Amniotic stem cell (primary cell): ENCODE measurements at places on chromosomes 13 and 19.

GRCh38 chr13:66887088-66887487 is 343.0 kb downstream of the PCDH9 start:
- DNase-seq: no peak

GRCh38 chr13:48151363-48152161 is 56.7 kb upstream of the MED4 start:
- no peak for DNase-seq

DNA sequence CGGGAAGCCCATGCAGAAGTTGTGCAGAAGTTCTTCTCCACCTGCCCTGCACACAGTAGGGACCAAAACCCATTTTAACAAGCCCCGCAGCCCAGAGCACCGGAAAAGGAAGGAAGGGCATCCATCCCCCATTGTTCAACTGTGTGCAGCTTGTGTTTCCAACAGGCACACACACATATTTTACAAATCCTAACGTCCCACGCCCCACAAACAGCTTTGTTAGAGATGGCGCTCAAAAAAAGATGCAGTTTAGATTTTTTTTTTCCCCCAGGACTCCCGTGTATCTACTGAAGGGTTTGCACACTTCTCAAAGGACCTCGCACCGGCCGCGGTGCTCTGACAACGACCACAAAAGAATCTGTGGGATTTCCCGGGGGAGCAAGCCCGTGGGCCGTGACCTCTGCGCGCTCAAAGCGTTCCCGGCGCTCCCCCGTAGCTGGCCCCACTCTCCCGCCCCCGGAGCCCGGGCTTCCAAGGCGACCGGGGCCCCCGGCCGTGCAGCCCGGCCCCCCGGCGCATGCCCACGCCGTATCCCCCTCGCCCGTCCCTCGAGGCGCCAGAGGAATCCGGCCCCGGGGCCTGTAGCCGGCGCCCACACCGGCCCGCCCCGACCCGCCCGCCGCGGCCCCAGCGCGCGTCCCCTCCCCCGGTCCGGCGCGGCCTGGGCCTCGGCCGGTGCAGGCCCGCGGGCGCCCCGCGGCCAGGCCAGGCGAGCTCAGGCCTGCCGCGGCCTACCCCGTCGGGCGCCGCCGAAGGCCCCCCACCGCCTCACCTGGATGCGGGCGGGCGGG is 523 bp downstream of the ELAVL1 start:
- DNase-seq: no peak

DNA sequence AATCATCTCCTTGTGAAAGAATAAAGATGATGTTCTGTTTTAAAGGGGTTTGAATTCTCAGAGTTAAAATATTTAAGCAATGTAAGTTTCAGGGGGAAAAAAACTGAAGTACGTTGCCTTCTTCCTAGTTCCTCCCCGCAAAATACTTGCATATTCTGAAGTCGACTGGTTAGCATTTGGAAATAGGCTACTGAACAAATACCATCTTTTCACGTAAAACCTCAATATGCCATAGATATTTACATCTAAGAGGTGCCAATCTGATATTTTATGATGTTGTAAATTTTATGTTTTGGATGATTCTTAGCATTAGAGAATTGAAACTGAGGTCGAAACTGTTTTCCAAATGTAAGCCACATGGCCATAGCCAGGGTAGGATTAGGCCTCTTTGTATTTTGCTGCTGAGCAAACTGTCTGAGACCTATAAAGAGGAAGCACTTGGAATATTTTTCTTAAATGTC is 138.3 kb downstream of the FLT1 start:
- DNase-seq: no peak

GRCh38 chr19:34402074-34402600 is 2.1 kb upstream of the PDCD2L start:
- no peak for DNase-seq

- DNase-seq: peak; percentile 89
These were observed 1.1 kb downstream of the MIDN start for GRCh38 chr19:1249298-1249989.

DNA sequence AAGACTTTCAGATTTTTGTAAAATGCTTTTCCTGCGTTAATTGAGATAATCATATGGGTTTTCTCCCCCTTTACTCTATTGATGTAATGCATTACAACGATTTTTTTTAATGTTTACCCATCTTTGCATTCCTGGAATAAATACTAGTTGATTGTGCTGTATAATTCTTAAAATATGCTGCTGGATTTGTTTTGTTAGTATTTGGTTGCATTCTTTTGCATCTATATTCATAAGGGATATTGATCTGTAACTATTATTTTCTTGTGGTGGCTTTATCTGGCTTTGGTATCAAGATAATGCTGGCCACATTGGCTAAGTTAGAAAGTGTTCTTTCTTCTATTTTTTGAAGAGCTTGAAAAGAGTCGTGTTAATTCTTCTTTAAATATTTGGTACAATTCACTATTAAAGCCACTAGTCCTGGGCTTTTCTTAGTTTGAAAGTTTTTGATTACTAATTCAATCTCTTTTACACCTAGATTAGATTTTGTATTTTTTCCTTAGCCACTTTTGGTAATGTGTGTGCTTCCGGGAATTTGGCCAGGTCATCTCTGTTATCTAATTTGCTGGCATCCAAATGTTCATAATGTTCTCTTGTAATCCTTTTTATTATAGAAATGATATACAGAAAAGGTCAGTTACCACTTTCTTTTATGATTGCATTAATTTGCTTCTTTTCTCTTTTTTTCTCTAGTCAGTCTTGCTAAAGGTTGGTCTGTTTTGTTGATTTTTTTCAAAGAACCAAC is 29.8 kb downstream of the KL start:
- no peak for DNase-seq

DNA sequence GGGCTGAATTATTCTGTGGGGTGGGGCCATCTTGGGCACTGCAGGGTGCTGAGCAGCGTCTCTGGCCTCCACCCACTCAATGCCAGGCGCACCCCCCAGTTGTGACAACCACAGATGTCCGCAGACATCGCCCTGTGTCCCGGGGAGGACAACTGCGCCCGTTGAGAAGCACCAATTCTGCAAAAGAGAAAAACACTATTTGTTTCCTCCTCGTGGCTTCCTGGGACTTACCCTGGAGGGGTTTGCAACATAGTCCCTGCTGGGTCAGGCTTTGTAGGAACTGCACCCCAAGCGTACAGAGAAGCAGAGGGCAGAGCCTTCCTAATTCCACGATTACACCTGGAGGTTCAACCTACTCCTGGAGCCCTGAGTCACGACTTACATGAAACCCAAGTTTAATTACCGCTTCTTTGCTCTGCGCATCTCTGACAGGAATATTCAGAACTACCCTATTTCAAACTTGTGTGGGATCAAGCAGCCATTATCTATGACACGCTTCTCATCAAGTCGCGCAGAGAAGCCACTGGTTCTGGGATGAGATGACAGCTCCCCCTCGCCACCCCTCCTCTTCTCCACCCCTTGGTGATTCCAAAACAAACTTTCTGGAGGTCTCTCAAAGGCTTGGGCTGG is 11.1 kb upstream of the SLC39A3 start:
- DNase-seq: no peak

DNA sequence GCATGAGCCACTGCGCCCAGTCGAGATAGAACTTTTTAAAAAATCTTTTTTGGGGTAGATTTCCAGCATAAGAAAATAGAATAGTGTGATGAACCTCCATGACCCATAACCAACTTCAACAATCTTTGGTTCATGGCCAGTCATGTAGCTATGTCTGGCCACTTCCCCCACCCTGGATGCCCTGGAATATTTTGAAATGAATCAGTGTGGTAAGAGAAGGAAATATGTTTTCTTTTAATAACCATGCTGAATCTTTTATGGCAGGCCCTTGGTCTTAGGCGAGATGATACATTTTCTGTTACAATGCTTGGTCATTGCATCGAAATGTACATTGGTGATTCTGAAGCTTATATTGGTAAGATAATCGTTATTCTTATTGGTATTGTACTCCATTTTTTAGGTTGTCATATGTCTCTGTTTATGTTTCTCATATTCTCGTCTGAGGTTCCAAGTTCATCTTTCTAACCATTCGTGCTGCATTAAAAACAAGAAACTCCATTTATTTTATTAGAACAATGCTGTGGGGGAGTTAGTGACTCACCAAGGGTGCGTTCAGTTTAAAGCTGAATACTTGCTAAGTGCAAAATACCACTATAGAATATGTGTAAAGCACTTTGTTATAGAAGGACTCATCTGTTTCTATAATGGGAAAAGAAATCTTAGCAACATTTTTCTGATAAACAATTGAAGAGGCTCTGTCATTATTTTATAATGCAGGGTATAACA is 16.4 kb upstream of the UPF3A start:
- peak; percentile 62 for DNase-seq

DNA sequence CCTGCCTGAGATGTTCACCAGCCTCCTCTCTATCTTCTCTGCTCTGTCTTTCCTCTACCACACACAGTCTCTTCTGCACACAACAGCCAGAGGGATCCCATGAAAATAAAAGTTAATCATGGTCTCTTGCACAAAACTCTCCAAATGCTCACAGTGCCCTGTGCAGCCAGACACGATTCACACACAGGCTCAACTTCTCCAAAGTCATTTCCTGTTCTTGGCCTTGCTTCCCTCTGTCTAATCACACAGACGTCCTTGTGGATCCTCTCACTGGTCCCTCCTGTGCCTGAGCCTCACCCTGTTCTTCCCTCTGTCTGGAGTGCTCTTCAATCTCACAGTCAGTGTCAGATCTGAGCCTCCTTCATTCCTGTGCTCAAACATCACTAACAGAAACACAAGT is 7.8 kb downstream of the SIGLEC12 start:
- no peak for DNase-seq

- no peak for DNase-seq
These were observed 1.3 kb downstream of the ITGBL1 start for GRCh38 chr13:101453784-101454201.

- DNase-seq: no peak
These were observed 44.7 kb upstream of the FRY start for GRCh38 chr13:31986676-31987470.

- peak; percentile 5 for DNase-seq
These were observed 43.3 kb downstream of the VWA8 start for GRCh38 chr13:41917641-41918040.

- no peak for DNase-seq
These were observed 3.8 kb downstream of the SLC8A2 start for GRCh38 chr19:47467914-47468313.

GRCh38 chr19:51599084-51599483 is 28.0 kb downstream of the ZNF175 start:
- DNase-seq: no peak

GRCh38 chr13:87570669-87571068 is 100.5 kb upstream of the SLITRK5 start:
- no peak for DNase-seq

DNA sequence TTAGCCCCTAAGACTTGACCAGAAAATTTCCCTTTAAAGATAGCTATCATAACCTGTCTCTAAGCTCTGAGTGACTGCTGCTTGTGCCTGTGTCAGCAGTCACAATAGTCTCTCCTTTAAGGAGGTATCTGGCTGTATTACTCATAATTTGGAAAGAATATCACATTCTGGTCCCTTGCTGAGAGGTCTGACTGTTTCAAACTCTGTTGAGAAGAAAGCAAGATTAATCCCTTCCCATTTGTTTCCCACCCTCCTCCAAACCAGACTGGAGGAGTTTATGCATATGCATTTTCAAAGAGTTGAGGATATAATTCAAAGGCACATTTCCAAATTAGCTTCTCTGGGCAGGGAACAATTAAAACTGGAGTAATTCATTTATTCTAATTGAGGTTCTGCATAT is 2.3 kb downstream of the HTR2A start:
- DNase-seq: no peak

DNA sequence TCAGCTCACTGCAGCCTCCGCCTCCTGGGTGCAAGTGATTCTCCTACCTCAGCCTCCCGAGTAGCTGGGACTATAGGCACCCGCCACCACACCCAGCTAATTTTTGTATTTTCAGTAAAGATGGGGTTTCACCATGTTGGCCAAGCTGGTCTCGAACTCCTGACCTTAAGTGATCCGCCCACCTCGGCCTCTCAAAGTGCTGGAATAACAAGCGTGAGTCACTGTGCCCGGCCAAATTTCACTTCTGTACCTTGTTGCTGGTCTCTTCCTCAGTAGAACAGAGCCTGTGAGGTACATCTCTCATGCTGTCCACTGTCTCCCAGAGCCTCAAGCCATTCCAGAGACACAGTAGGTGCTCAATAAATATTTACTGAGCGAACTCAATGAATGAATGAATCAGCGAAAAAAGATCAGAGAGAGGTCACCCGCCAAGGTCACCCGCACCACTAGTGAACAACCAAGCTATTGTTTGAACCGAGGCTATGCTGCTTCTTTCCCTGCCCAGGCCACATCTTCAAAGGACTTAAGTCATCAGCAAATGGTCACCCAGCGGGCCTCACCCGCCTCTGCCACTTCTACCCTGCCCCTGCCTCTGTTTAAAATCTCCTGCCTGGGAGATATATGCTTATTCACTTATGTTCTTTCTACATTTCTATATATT is 9.3 kb downstream of the TMEM143 start:
- no peak for DNase-seq
